ENCODE measurements at places on chromosomes 4 and X.

GRCh38 chrX:40576291-40576690, 4.5 kb upstream of the ATP6AP2 start:
- no peak for DNase-seq

GRCh38 chrX:149248073-149248625, 257.0 kb downstream of the IDS start:
- no peak for DNase-seq

DNA sequence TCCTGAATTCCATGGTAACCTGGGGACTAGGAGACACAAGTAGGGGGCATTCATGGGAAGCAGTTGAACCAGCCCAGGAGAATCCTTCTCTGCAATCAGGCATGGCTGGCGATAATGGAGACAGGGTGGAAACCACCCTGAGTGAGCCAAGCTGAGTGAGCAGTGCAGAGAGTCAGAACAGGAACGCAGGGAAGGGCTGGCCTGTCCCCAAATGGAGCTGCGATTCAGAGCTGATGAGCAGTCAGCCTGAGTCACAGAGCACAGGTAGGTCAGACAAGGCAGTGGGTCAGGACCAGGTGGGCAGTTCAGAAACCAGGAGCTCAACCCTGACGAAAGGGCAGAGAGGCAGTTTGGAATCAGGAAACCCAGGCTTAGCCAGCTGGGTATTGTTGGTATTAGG, 129.0 kb downstream of the BTC start:
- no peak for DNase-seq

GRCh38 chr4:142925161-142925560, 79.1 kb upstream of the INPP4B start:
- DNase-seq = no peak

DNA sequence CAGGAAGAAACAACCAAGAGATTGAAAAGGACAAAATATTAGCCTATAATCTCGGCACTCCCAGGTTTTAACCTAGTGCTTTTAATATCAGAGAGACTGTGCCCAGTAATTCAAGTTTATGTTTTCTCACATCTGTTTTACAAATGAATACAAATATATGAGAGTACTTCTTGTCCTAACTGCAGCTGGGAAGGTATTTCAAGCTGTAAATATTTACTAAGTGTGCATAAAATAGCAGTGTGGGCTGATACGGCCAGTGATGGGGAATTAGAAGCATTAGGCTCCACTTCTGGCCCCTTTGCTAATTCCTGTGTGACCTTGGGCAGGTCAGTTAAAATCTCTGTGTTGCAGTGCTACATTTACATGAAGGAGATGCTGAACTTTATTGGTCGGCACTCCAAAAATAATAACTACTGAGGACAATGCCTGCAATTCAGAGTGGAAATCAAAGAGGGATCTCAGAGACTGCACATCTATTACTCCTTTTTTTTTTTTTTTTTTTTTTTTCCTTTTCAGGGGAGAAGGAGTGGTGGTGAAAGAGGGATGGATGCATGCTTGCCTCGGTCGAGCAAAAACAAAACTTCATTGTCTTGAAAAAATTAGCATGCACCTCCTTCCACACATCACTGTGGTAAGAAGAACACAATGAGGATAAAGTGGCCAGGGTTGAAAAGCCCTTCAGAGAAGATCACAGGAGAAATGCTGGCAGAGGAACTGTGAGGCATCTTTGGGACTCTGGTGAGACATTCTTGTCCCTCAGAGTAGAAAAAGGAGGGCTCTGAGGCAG, 44.6 kb upstream of the LNX1 start:
- no peak for DNase-seq
